ENCODE measurements at places on chromosomes 4 and X.
A peak's percentile ranks its signal among the peaks of the same experiment; 100 is the strongest.

DNA sequence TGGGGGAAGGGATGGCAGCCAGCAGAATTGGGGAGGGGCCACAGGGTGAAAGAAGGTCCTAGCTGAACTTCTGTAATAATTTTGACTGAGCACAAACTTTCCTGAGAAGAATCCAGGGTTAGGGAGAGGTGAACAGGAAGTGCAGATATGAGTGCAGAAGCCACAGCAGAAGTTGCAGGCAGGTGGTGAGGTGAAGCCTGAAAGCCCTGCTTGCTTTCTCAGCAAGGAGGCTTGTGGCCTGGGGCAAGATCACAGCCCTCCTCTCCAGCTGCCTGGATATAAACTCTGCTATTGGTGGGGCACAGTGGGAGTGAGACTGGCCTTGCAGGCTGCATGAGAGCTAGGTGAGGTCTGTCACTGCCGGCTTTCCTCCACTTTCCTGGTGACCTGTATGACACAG, 44.1 kb upstream of the UPRT start:
- no peak for DNase-seq

DNA sequence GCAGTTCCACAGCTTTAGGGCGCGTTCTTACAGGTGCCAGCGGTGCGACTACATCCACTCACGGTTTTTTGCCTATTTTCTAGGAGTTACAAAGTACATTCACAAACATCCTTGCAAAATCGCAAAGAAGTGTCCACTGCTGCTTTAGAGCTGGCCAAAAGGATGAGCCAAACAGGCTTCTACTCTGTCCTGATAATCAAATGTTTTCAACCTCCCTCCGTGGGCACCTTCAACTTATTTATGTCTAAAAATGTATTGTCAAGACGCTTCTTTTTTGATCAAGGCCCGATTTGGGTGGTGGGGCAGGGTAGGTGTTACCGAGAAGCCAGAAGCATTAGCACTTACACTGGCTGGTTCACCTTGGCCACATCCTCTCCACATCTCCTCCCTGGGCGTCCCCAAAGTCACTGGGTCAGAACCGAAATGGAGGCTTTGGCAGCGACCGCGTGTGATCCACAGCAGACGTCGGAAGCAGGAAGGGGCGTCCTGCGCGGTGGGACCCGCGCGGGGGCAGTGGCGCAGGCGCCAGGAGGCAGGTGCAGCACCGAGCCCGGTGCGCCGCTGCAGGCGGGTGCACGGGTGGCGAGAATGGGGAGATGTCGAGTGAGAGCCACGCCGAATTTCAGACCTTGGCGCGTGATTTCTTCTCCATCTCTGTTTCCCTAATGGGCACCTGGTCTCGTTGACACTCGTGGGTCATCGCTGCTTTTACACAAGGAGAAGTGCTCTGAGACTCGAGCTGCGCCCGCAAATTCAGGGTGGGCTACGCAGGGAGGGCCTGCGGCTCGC, 16.9 kb downstream of the NKX3-2 start:
- no peak for DNase-seq

DNA sequence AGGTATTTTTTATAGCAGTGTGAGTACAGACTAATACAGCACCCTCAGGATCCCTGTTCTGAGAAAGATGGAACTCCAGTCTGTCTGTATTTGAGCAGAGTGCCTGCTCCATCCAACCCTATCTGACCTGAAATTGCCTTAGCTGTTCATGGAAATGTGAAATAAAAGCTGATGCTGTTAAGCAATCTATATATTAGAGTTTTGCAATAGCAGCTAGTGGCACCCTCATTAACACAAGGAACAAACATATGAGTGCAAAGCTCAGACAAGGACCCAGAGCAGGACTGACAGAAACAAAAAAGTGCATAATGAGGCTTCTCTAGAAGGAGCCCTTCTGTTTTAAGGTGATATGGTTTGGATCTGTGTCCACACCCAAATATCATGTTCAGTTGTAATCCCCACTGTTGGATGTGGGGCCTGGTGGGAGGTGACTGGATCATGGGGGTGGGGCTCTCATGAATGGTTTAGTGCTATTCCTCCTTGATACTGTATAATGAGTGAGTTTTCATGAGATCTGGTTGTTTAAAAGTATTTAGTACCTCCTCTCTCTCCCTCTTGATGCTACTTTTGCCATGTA, 272.9 kb upstream of the KLF3 start:
- DNase-seq = no peak

DNA sequence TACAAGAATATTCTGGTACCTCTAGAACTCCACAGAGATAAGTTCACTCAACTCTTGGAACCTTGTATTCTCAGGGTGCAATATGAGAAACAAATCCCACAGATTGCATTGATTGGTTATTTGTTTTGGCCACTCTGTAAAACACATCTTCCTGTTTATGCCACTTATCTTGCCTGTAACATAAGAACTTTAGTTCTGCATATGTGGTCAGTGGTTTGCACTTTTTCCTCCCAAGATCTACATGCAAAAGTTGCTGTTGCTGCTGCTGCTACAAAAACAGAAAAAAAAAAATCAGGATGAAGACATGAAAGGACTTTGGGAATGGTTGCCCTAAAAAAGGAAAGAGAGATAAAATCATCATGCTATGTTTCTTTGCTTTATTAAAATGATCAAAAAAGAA, 9.6 kb downstream of the ODAPH start:
- no peak for DNase-seq

GRCh38 chr4:85127653-85128052, 161.2 kb upstream of the WDFY3 start:
- DNase-seq = peak; percentile 45

DNA sequence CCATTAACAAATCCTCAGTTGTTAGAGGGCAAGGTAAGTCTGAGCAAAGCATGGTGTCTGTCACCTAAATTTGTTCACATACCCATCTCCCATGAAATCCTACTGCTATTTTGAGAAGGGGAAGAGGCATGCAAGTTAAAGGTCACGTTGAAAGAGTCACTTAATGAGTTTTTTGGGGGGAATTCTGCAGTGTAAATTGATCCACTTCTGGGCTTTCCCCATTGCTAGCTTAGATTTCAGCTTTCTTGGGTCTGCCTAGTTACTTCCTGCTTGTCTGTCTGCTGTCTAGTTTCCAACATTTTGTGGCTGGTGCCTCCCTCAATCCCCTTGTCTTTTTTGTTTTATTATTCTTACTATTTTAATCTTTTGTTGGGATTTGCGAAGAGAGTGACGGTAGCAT, 32.0 kb downstream of the CEP135 start:
- DNase-seq = no peak
